ENCODE measurements at places on chromosomes 4 and X.

DNA sequence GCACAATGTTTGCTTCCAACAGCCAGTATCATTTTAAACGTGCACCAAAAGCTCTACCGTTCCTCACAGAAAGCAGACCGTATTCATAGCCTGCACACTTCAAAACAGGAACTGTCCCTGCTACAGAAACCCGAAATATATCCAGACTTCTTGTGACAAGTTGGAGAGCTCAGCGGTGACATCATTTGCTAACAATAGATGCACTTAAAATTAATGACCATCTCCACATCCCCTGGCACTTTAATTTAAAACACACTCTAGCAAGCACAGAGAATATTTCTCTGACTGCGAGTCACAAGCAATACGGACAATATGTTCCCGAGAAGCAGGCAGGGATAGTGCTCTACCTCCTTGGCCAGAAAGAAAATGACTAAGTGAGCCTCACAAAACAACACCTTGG, 2.5 kb downstream of the NYX start:
- DNase-seq = no peak

DNA sequence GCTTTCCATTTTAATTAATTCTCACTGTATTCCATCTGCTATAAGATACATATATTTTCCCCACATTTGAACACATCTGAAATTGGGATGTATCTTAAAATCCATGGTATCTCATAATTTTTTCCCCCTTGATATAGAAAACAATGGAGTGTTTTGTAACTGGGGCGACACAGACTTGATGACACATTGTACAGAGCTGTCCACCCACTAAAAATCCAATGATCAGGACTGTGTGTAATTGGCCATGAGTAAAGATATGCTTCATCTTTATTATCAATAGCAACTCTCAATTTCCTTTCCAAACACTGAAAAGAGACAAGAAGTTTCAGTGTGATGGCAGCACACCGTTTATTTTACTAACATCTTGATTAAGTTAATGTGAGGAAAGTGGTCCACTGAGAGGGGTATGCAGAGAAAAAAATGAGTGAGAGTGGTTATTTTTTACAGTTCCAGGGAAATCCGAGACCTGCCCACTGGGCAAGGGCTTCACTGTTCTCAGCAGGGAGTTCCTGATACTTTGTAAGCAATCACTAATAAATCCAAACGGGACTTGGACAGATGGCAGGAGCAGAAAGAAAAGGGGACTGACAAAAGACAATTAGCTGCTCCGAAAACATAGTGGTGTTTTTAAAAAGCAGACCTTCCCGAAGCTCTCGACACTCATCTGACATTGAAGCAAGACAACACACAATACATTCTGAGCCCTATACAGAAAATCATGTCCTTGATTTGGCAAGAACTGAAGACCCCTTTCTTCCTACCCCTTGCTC, 149.4 kb downstream of the TSPAN5 start:
- DNase-seq = no peak

DNA sequence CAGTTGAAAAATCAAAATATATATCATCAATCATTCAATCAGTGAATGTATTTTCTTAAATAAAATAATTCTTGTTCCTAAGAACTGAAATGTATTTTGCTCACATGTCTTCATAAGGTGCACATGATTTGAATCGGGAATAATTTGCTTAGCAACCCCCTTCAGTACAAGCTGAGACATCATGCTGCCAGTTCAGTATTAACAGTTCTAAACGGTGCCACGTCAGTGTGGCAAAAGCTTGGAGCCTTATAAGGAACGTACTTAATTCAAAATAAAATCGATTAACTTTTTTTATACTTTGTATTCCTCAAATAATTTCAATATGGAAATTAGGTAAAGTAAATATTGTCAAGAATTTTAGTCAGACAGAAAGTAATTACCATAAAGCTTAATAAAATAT, 287.9 kb downstream of the CCSER1 start:
- no peak for DNase-seq

DNA sequence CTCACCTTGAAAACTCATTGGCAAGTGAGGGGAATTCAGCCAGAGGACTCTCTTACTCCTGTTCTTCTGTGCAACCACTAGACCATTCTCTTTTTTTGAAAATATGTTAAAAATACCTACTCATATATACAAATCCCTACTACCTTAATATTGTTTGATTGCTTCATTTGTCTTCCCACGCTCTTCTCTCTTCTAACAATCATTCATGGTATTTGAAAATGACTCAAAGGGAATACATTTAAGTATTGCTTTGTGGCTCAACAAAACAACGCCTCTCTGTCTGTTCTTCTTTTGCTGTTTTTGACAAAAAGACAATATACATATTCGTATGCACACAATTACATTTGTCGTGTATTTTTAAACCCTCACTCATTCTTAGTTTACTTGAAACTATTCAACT, 589.4 kb downstream of the ANKRD50 start:
- no peak for DNase-seq

- no peak for DNase-seq
Measured at GRCh38 chr4:90292438-90292837, 165.2 kb downstream of the CCSER1 start.

- DNase-seq = no peak
Measured at GRCh38 chrX:7689791-7690412, 153.1 kb upstream of the VCX start.

GRCh38 chrX:78673246-78673645, 14.1 kb upstream of the RTL3 start:
- no peak for DNase-seq

- DNase-seq = no peak
Measured at GRCh38 chr4:63620271-63620670, 789.0 kb downstream of the TECRL start.

DNA sequence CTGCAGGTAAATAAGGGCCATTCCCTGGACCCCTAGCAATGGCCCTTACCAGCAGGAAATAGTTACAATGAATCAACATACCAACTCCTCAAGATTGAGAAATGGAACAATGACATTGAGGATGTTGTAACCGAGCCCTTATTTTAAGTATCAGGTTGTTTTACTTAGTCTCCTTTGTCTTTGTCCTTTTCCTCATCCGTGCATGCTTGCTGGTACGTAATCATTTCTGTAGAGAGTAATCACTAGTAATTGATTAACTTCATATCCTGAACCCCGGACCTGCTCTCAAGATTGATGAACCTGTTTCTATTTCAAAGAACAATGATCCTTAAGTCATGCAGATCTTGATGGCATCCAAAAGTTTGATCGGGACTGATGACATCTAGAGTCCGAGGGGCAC, 98.6 kb upstream of the LANCL3 start:
- no peak for DNase-seq

DNA sequence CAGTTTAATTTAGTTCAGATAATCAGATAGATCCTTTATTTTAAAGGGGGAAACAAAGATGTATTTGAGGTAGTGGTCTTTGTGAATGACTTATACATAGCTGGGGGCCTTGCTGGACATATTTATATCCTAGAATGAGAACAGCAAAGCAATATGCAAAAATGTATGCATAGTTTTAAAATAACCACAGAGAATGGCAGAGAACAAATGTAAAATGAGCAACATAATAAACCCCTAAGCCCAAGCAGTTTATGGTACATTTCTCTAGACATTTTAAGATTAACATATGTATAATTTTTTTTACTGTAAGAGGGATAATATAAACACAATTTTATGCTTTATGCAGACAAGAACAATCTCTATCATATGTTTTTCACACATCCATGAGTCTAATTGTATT, 434.2 kb upstream of the SMIM31 start:
- DNase-seq = no peak

GRCh38 chrX:31523884-31524536, 452.2 kb upstream of the FTHL17 start:
- DNase-seq = no peak

GRCh38 chrX:20284992-20285391, 18.3 kb upstream of the RPS6KA3 start:
- no peak for DNase-seq
